Activated CD4-positive, CD25-positive, alpha-beta regulatory T cell treated with anti-CD3 and anti-CD28 coated beads, Interleukin-2, amount 50 U/mL, for 72 hours (primary cell): ENCODE measurements at places on chromosomes 2 and 18.

- no peak for DNase-seq
Measured at GRCh38 chr18:75033516-75033915, 175.4 kb downstream of the PTGR3 start.

DNA sequence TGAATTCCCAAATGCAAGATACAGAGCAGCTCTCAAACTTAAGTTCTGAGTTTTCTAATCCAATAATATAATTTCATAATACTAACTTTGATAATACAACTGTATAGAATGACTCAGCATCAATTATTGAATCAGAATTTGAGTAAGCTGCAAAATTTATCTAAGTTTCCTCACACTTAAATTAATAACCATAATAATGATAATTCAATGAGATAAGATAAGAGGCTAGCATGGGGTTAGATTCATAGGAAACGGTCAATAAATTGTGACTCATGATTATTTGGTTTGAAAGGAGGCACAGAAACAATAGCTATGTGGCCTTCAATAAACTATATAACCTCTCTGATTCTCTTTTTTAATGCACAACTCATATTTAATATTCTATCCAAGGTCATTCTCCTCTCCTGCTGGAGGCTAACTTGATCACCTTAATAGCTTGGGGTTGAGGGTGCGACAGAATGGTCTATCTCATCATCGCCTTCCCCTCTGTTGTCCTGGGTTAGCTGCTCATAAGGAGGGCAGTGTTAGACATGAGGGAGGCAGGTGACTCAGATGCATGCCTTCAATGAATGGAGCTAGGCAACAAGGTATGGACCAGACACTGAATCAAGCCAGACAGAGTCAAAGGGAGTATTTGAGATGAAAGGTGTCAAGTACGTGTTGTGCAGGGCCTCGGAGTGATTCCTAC is 36.2 kb upstream of the BMP10 start:
- no peak for DNase-seq

- DNase-seq: no peak
Measured at GRCh38 chr2:236194786-236195185, 26.6 kb upstream of the GBX2 start.

GRCh38 chr2:236558036-236558435 is 11.6 kb upstream of the ACKR3 start:
- no peak for DNase-seq

DNA sequence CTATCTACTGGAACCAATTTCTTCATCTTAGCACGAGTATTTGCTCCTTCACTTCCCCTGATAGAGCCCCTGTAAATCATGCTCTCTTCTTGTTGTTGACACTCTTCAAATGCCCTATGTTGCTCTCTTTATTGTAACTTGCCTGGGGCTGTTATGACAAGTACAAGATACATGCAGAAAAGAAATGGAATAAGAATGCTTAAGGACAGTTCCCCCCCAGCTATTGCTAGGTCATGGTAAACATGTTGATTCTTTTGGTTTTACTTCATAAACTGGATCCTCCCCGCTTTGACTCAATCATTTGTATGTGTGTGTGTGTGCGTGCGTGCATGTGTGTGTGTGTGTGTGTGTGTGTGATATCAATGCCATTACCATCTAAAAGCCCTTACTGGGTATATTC is 368.5 kb upstream of the CNTNAP5 start:
- DNase-seq: no peak

- DNase-seq: no peak
Measured at GRCh38 chr18:8611916-8612576, 2.8 kb downstream of the RAB12 start.

DNA sequence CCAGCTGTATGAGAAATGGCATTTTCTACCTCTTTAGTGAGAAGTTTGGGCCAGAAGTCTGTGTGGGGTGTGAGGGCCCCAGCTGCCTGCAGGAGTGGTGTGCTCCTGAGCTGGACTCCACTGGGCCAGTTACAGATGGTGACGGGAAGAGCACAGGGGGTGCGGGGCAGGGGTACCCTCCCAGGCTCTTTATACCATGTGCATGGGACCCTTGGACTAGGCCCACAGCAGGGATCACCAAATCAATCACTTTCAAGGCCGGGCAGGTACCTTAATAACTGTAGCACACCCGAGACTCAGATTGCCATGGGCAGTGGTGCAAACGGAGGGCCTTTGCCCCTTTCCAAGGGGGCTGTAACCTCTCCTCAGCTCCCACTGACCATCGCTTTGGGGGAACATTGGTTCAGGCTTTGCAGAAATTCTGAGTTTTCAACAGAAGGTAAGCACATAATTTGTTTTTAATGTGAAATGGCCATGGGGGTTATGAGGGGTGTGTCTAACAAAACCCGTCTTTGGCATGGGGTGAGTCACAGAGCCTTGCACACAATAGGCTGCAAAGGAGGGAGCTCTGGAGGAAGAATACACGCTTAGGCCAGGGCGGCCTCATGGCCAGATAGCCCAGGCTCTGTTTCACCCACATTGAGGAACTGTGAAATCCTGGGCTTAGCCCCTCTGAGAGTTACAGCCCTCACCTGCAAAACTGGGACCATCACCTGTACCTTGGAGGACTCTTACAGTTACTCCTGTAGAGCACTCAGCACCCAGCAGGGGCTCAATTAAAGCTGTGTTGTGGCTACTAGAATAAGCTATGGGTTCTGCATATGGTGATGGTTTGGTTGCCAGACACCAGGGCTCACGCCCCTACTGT is 141.0 kb upstream of the BCL2L11 start:
- no peak for DNase-seq

GRCh38 chr2:188519136-188519535 is 227.5 kb downstream of the GULP1 start:
- no peak for DNase-seq

DNA sequence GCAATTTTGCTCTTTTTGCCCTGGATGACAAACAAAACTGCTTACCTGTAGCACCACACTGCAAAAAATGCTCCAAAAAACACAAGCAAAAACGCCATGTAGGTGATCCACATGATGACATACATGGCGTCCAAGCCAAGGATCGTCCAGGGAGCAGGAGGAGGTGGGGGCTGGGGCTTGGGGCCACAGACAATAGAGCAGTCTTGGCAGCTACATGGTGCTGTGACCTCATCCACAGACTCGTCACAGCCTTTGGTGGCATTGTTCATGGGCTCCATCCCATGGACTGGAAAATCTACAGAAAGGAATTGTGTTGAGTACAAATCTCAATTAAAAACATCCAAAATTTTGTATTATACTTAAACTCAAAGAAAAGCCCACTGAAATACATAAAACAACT is 26.1 kb downstream of the NPC1 start:
- DNase-seq: no peak

- DNase-seq: no peak
Measured at GRCh38 chr2:58501371-58502160, 260.4 kb upstream of the FANCL start.

DNA sequence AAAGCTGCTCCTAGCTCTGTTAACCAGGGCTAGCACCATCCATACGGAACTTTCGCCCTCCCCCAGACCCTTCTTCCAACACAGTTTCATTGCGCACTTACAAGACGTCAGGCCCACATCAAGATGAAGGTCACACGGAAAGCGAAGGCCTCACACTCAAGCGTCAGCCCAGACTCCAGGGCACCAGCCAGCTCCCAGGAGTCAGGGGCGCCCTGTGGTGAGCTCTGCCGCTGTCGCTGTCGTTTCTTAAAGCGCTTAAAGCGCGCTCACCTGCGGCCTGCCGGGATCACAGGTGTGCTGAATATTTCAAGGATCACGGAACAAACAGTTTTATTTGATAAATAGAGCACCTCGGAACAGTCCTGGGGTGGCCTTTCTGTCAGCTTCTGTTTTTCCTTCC is 163.1 kb downstream of the CDH20 start:
- no peak for DNase-seq

DNA sequence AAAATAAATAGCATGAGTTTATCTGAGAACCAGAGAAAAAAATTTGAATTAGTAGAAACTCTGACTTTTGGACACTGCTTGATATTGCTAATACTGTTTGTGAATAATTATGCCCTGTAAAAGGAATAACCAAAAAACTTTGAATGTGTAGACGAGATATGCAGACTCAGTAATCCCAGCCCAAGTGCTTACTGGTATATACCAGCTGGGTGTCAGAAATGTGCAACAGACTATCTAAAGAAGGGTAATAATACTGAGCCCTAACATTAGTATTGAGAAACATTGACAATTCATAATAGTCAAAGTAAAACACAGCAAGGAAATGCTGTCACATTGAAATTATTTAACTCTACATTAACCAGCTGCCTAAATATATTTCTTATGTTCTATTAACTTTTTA is 60.5 kb upstream of the ZC3H15 start:
- DNase-seq: no peak

DNA sequence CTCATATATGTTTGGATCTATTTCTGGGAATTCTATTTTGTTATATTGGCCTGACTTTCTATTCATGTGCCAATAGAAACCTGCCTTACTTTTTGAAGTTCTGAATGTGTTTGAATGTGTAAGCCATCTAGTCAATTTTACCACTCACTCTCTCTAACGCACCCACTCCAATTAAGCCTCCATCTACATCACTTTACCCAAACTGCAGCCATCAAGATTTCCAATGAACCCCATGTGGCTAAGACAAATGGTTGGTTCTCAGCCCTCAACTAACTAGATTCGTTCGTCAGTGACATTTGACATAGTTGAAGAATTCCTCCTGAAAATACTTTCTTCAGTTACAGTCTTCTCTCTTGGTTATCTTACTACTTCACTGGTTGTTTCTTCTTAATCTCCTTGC is 137.3 kb upstream of the FSHR start:
- DNase-seq: no peak

DNA sequence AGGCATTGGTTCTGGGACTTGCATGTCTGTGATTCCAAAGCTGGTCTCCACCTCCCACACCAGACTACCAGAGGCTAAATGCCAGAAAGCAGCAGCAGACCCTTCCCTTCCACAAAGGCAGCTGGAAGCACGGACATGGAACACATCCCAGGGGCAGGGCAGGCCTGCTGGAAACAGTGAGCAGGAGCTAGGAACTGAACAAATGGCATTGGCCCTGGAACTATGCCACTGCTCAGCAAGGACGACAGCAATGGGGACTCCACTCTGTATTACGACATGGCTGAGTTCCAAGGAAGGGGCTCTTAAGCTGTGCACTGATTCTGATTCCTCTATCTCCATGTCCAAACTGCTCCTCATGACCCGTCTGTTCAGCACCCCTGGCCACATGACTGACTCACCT is 77.8 kb upstream of the TFCP2L1 start:
- DNase-seq: no peak

- DNase-seq: no peak
Measured at GRCh38 chr2:215447673-215448081, 11.8 kb upstream of the FN1 start.

DNA sequence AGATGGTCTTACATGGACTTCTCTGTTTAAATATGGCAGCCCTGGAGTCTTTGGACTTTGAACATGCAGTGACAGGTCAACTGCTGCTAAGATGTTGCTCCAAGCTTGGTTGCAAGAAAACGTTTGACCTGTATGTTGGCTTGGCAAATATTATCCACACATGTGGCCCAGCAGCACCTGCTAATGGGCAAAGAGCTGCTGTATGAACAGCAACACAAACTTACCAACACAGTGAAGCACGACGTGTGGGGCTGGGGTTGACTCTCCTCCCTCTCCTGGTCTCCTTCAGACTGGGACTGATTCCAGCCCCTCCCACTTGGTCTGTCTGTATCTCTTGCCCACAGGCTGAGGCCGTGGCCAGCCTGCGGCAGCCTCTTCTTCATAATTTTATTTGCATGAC is 3.8 kb downstream of the KCNE4 start:
- DNase-seq: no peak

DNA sequence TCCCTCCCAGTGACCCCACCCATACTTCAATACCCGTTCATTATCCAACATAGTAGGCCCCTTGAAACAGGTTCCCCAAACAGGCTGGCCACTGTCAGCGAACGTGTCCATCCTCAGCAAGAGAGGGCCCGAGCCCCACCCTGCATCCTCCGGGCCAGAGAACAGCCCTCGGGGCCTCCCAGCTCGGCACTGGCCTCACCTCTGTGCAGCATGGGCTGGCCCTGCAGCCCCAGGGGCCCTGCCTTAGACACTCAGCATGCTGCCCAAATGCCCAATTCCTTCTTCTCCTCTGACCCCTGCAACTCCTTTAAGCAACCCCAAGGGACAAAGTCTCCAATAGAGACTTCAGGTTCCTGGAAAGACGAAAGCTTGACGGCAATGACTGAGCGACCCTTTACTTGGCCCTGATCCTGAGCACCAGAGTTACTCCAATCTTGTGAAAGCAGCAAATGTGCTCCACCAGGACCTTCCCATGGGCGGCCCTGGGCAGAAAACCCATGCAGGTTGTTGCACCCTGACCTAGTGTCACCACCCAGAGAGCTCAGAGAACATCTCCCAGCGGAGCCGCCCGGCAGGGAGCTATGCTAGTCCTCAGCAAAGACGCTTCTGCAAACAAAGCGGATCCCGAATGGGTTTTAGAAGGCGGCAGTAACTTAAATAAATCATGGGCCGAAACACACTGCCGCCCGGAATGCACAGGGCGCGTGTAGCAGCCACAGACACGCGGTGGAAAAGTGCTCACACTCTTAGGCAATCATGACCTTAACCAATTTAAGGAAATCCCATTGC is 782 bp downstream of the COL6A3 start:
- DNase-seq: no peak

- DNase-seq: no peak
Measured at GRCh38 chr18:12625241-12625640, 32.7 kb downstream of the SPIRE1 start.

- DNase-seq: no peak
Measured at GRCh38 chr2:233656443-233656842, 15.3 kb upstream of the UGT1A9 start.

- DNase-seq: no peak
Measured at GRCh38 chr2:105379741-105380186, 19.1 kb downstream of the FHL2 start.

GRCh38 chr18:28691496-28691840 is 514.5 kb upstream of the CDH2 start:
- no peak for DNase-seq

DNA sequence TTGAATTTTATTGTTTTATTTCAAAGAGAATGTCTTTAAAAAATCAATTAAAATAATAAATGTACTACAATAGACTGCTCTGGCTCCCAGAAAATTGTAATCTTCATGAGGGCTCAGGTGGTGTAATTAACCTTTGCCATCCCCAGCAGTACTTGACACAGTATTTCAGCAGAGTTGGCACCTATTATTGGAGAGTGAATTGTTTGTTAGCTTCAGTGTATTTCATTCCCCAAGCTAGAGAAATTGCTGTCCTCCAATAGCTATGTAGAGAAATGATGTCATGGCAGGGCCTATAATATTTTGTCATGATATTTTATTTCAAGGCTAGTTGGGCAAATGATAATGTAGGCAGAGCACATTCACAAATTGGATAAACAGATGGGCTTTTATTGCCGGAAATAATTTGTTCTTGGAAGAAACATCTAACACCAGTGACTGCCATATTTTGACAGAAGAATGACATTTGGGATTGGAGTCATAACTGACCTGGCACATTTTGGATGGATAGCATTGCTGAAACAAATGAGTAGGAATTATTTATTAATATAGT is 712.0 kb upstream of the NXPH2 start:
- no peak for DNase-seq

- no peak for DNase-seq
Measured at GRCh38 chr18:36338403-36338933, 41.0 kb downstream of the FHOD3 start.
